ENCODE measurements at places on chromosomes 12 and 14.

- DNase-seq = no peak
These were observed 22.7 kb upstream of the PRMT8 start for GRCh38 chr12:3468329-3468728.

DNA sequence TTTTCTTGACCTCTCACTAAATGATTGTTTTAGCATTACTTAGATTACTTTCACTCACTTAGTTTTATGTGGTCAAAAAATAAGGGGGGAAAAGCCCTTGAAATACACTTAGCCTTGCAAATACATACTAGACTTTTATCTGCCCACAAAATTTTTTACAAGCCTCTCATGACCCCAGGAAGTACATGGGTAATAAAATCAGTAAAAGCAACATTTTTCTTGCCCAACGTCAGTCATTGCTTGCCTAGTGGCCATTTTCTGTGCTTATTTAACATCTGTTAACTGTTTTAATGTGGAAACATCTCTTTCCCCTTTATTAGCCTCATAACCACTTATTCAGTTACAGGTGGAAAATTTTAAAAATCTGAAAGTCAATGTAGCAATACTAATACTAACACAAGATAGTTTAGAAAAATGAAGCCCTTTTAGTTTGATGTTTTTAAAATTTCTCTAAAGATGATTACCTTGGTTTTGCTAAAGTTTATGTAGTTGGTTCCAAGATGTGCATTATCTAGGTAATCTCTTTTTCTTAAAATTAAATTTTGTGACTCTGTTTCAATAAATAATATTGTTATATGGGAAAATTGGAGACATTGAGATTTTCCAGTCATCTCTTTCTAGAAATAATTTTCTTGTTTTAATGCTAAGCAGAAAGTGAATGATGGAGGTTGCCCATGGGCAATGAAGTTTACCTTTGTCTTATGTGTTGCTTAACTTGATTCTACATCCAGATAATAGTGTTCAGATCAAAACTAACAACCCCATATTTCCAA, 175.5 kb downstream of the TMTC2 start:
- DNase-seq = no peak

GRCh38 chr14:30333934-30334333, 225.0 kb upstream of the G2E3 start:
- DNase-seq = no peak

DNA sequence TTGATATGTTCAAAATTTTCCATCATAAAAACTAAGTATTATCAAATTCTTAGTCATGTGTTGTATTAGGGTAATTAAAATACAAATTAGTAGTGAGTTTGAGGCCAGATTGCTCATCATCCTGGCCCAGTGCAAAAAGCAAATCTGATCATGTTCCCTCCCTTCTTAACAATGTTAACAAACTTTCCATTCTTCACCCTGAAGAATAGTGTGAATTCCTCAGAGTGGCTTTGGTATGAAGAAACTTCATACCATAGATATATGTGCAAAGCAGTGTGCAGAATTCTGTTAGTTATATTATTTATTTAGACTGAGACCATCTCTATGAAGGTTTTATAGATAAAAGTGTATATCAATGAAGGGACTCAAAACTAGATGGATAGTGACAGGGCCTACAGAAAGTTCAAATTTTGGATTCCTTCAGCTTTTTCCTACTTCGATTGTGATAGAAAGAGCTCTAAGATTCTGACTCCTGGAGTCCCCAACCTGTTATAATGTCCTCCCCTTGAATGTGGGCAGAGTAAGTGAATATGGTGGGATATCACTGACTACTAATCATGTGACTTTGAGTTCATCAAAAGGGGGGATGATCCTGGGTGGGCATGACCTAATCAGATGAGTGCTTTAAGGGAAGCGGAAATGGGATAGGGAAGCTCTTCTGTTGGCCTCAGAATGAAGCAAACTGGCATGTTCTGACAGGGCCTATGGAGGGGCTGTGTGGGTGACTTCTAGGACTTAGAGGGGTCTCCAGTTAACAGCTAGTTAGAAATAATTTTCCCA, 271.4 kb downstream of the BTG1 start:
- no peak for DNase-seq

GRCh38 chr12:80217011-80217535, 117.7 kb downstream of the OTOGL start:
- no peak for DNase-seq

- DNase-seq = no peak
These were observed 144.5 kb upstream of the DYRK2 start for GRCh38 chr12:67504026-67504425.

DNA sequence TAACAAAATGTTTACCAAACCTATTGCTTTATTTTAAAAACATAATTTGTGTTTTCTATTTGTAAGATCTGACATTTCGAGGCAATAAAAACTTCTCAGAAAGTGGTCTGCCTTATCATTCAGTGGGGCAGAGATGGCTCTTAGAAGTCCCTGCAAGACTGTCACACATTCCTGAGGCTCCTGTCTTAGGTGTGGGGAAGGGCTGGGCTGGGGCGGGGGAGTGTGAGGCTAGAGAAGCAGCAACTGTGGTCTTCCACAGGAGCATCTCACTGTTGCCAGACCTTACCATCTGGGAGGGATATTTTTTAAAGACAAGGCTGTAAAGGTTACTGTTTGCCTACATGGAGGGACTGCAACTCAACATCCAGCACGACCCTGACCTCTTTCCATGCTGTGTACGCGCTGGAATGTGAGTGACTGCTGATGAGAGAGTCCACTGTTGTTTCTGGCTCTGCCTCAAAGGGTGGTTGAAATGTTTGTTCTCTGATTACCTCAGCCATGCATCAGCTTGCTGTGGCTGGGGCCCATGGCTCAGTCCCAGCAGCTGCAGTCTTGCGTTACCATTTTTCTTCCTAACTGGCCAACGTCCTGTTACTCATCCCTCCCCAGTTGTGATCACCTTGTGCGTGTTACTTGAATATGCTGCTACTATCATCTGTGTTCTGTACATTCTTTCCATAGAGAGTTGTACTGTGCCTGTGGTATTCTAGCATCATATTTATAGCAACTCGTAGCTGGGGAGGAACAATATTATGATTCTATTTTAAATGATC, 12.4 kb downstream of the ERG28 start:
- no peak for DNase-seq

DNA sequence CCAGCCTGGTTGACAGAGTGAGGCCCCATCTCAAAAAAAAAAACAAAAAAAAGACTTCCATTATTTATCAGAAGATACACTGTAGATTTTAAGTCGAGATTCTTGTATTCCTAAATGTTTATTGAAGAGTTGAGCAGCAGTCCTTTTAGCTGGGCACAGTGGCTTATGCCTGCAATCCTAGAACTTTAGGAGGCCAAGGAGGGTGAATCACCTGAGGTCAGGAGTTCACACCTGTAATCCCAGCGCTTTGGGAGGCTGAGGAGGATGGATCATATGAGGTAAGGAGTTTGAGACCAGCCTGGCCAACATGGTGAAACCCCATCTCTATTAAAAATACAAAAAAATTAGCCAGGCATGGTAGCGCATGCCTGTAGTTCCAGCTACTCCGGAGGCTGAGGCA, 57.6 kb downstream of the HEATR5A start:
- no peak for DNase-seq

- peak; percentile 45 for DNase-seq
These were observed 170.1 kb upstream of the FKBP4 start for GRCh38 chr12:2624543-2625288.

- no peak for DNase-seq
These were observed 596.9 kb downstream of the DIO2 start for GRCh38 chr14:79614448-79614847.

- DNase-seq = no peak
These were observed 201.2 kb downstream of the ANO4 start for GRCh38 chr12:100995771-100996170.

DNA sequence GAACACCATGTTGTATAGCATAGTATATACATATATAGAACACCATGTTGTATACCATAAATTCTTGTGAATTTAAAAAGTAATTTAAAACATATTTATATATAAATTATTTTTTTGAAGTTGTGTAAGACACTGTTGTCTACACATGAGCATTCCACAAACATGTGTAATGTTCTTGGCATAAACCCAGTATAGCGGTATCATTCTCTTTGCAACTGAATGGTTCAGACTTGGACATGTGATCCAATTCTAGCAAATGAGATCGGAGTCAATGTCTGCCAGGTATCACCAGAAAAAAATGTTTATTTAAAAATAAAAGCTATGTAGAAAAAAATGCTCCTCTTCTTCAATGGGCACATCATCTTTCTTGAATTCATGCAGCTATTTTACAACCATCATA, 33.9 kb downstream of the CEP290 start:
- no peak for DNase-seq

GRCh38 chr14:52131640-52132320, 62.9 kb upstream of the NID2 start:
- DNase-seq = peak; percentile 79

DNA sequence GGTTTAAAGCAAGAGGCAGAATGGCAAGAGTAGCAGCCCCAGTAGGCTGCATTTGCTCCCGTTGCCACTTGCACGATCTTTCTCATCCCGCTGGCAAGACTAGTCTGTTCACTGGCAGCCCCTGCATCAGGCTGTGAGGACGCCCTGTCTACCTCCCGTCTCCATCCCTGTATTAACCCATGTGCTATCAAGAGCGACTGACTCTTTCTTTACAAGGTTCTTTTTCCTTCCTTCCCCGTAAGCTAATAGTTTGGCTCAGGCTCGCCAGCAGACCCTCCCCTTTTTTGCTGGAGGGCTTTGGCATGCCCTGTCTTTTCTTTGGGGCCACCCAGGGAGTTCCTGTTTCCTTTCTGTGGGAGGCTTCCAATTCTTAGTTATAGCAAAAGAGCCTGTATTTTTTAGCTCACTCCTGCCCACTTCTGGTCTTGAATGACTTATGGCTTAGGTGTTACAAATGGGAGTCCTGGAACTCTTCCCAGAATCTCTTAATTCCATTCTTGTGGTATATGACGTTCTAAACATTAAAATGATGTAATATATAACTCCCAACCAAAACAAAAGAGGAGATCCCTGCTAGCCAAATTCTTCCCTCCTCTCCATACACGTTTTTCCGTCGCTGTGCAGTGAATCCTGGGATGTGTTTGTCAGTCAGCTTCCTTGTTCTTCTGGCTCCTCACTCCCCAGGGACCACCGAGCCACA, 149.0 kb downstream of the PRKCH start:
- DNase-seq = no peak

DNA sequence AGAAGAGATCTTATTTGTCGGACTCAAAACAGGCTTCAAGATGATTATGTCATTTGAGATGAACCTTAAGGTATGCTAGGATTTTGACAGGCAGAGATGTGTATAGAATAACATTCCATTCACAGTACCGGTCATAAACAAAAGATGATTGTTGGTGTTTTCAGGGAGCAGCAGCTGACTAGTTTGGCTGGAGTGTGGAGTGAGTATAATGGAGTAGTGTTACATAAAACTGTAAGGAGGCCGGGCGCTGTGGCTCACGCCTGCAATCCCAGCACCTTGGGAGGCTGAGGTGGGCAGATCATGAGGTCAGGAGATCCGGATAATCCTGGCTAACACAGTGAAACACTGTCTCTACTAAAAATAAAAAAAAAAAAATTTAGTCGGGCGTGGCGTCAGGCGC, 23.9 kb downstream of the SERPINA10 start:
- DNase-seq = peak; percentile 63

- no peak for DNase-seq
These were observed 64.1 kb upstream of the JDP2 start for GRCh38 chr14:75363570-75364227.

Measured in posterior cingulate gyrus (tissue), 11 donors.